ENCODE measurements at places on chromosomes 2 and 18. TPM values are rescaled to one million over a fixed set of nuclear protein-coding genes. Genes with fewer than 3 reads are reported as not detected.

The CRYGA gene
- total RNA-seq: not detected

The VSNL1 gene
- not detected for total RNA-seq

The ATOH8 gene
- 21.5 TPM for total RNA-seq

The POTEC gene
- not detected for total RNA-seq

The LAMA3 gene
- total RNA-seq: 7.0 TPM

The USP37 gene
- total RNA-seq: 8.3 TPM

The AOX1 gene
- total RNA-seq: 5.4 TPM

The MTX2 gene
- 23.2 TPM for total RNA-seq

The SLC16A14 gene
- 0.25 TPM for total RNA-seq

The DPYSL5 gene
- under 0.01 TPM for total RNA-seq

The SPP2 gene
- total RNA-seq: not detected

The SLC9A4 gene
- total RNA-seq: not detected

The NPPC gene
- total RNA-seq: not detected

The CAD gene
- 34.5 TPM for total RNA-seq

The C2orf49 gene
- total RNA-seq: 10.6 TPM

The ZFAND2B gene
- total RNA-seq: 22.1 TPM

The LYPD1 gene
- 0.13 TPM for total RNA-seq

The KRTCAP3 gene
- total RNA-seq: 0.38 TPM

The SLC30A3 gene
- 6.3 TPM for total RNA-seq

The HOXD3 gene
- 7.2 TPM for total RNA-seq

The TRIM54 gene
- 0.51 TPM for total RNA-seq

The GDF7 gene
- total RNA-seq: 17.2 TPM

The PDE1A gene
- 10.5 TPM for total RNA-seq

The MROH2A gene
- not detected for total RNA-seq

The GALNT13 gene
- total RNA-seq: 0.25 TPM

The SCN7A gene
- not detected for total RNA-seq

The C2orf69 gene
- 6.4 TPM for total RNA-seq

The ZNF521 gene
- 66.4 TPM for total RNA-seq

The SRD5A2 gene
- total RNA-seq: not detected

The UGT1A10 gene
- not detected for total RNA-seq

The CCDC68 gene
- total RNA-seq: 0.26 TPM

The MC2R gene
- total RNA-seq: not detected

The CD8B gene
- total RNA-seq: not detected

The IL1R1 gene
- 7.2 TPM for total RNA-seq

The DTNA gene
- total RNA-seq: 1.9 TPM

The ADCY3 gene
- total RNA-seq: 19.2 TPM

The SMCHD1 gene
- total RNA-seq: 43.0 TPM

The RUFY4 gene
- not detected for total RNA-seq

Measured in dermis microvascular lymphatic vessel endothelial cell (primary cell).